ENCODE measurements at places on chromosomes 6 and 20. TPM values are rescaled to one million over a fixed set of nuclear protein-coding genes. Genes with fewer than 3 reads are reported as not detected.
A peak's percentile ranks its signal among the peaks of the same experiment; 100 is the strongest.

DNA sequence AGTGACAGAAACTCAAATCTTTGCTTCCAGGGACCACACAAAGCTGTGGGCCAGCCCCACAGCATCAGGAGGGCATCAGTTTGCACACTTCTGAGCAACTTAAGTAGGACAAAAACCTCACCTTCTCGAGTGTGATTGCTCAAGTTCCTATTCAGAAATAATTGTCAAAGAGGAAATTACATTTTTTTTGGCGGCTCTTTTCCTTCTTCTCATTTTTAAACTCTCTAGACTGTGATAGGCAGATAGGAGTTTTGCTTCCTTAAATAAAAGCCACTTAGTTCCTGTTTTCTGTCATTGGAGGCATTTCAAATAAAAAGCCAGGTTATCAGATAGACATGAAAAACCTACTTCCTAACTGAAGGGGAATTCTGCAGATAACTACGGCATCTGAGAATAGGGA, 11.2 kb upstream of the TAGAP start:
- DNase-seq = no peak

- peak; percentile 51 for DNase-seq
These were observed 770 bp downstream of the TCF19 start for GRCh38 chr6:31158863-31159855.

Gene OPN5
- polyA plus RNA-seq = not detected

DNA sequence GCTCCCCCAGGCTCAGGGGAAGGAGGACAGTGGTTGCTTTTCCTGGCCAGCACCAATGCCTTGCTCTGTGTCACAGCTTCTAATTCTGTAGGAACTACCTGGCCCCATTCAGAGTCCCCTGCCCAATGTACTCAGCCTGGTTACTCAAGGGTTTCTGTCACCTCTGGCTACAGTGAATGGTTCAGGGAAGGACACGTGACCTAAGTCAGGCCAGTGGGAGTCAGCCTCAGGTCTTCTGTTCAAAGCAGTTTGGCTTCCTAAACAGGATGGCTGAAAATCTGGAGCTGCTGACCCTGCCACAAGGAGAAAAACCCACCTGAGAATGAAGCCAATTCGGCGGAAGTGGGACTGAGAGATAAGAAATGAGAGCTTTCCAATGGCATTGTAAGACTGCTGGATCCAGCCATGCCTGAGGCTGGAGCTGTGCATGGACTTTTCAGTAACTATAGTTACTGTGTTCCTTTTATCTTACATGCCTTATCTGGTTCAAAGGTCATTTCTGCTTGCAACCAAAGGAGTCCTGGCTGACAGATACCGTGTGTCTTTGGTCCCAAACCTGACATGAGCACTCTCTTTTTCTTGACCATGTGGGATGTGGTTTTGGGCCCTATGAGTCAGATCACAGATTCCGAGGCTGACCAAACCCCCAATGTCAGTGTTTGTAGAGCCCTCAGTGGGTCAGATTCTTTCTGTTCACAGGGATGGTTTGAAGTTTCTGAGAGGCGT, 104.3 kb downstream of the SULF2 start:
- DNase-seq = no peak

Gene OVOL2
- polyA plus RNA-seq = not detected

- no peak for DNase-seq
These were observed 41.4 kb upstream of the BEND6 start for GRCh38 chr6:56913285-56914074.

- no peak for DNase-seq
These were observed 3.6 kb upstream of the PHF1 start for GRCh38 chr6:33407132-33407718.

Gene RAD21L1
- polyA plus RNA-seq = not detected

Gene SLC17A9
- not detected for polyA plus RNA-seq

DNA sequence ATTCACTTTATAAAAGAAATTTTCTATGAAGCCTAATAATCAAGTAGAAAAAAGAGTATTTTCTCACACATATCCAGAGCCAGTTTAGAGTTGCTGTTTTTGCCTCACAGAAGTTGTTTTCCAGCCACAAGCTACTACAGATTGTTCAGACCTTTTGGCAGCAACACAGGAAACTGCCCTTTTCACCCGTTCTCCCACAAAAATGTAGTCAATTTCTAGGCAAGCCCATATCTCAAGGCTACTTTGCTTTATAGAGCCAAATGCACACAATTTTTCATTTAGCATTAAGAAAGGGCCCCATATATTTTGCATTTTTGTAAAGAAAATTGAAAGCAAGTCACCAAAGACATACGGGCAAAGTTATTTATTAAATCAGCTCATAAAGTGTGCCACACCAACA, 49.5 kb downstream of the EPB41L2 start:
- DNase-seq = no peak

Gene ELOVL4
- polyA plus RNA-seq = 1.9 TPM

DNA sequence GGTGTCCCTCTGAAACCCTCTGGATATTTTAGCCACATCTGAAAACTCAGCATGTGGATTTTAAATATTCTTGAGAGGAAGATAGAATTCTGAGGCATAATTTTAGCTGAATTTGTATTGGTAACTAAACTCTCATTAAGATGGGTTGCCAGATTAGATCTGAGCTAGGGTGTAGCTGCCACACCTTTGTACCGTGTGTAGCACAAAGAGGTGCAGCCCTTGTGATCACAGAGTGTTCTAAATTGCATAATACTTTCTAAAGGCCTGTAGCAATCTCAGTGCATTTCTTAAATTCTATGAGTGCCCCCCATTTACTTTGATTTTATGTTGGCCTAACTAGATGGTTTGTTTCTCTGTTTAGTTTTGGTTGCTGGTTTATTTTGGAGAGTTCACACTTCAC, 53.0 kb downstream of the FLRT3 start:
- no peak for DNase-seq
